GM19239 (cell line): ENCODE measurements at places on chromosomes 6 and 20.

DNA sequence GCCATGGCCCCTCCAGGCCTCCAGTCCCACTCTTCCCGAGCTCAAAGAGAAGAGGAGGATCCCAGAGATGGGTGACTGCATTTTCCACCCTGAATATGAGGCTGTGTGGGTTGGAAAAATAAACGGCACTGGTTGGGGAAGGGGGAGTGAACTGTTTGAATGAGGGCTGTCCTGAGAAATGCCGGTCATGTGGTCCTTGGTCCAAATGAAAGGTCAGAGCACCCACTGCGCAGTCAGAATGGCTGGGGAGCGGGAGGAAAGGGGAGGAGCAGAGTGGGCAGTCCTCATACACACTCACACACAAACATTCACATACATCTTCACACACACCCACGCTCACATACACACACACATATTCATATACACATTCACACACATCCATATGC is 83.1 kb downstream of the MRPL14 start:
- no peak for DNase-seq

- DNase-seq: no peak
These were observed 7.6 kb downstream of the ARFGEF2 start for GRCh38 chr20:48928832-48929725.

GRCh38 chr20:36794116-36794474 is 20.5 kb upstream of the DSN1 start:
- DNase-seq: no peak

- no peak for DNase-seq
These were observed 9.2 kb downstream of the DTNBP1 start for GRCh38 chr6:15653581-15653980.

DNA sequence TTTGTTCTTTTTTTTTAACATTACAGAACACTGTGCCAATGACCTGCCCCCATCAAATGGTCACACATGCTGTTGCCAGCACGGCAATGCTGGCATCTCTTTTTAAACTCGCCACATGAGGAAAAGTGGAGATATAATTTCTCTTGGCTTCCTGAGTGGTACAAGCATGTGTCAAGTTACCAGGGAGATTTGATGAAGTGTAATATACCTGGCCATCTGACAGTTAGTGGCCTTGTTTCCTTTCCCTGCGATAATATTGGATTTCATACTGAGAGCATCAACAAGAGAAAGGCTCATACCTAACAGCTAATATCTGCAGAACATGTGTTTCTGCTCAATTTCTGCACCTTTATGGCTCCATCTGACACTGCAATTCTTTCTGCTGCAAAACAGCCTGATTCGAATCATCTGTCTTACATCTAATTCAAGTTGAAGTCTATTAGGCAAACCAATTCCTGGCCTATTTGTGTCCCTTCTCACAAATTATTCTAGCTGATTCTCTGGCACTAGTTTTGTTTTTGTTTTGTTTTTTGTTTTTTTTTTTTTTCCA is 519.5 kb downstream of the PREX1 start:
- DNase-seq: no peak

- no peak for DNase-seq
These were observed 25.5 kb upstream of the ASXL1 start for GRCh38 chr20:32332614-32333013.

- no peak for DNase-seq
These were observed 25.0 kb upstream of the SSR1 start for GRCh38 chr6:7338031-7338430.

DNA sequence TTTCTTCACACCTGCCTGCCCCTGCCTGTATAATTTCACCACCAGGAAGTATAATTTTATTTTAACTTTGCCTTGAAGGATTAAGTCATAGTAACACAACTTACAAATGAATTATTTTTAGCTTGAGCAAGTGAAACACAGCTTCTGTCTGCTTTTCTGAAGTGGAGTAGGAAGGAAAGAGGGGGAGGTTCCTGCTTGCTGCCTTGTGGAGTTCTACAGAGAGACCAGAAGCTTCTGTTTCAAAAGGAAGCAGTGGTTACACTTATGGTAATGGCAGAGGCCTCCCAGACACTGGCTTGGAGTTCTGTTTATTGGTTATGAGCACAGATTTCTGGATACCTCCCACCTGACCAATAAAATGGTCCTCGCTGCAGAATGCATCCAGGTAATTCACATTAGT is 159.6 kb downstream of the TMEM200A start:
- no peak for DNase-seq

DNA sequence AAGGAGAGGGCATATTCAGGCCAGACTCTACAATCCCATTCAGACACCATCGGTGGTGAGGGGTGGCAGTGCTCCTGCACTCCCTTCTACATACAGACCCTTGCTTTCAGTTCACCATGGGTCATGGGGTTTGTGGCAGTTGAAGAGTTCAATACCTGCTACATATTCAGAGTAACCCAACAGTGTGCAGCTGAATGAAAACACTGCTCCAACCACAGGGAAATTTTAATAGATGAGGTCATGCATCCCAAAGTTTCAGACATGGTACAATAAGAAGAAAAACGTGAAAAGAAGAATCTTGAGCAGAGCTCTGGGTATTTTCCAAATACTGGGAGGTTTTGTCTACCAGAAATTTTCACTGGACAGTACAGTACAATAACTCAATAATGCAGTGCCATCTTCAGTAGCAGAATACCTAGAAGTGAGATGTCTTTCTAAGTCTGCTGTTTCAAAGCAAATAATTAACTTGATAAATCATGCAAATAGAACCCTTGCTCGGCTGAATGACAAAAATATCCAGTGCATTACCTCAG is 162.1 kb downstream of the PTPRK start:
- no peak for DNase-seq
